ENCODE measurements at places on chromosomes 7 and 10.
A peak's percentile ranks its signal among the peaks of the same experiment; 100 is the strongest.

GRCh38 chr7:150631084-150631826 lies 930 bp downstream of the GIMAP6 start:
- DNase-seq, result no peak

DNA sequence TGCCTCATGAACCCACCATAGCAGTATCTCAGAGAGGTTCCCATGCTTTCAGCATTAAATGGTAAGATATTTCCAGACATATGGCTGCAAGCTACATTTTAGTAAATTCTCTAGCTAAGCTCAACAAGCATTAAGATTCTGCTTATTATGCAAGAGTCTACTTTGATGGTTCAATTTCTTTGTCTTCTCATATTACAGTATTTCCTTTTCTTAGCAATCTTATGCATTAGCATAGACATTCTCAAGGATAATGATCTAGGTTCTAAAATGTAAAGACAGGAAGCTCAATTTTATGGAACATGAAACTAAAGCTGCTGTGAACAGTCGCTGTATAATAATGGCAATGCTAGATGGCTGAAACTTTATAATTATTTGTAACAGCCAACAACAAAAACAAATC lies 39.2 kb downstream of the MEOX2 start:
- DNase-seq, result no peak

GRCh38 chr7:1563981-1564602 lies 5.7 kb downstream of the PSMG3 start:
- DNase-seq, result no peak

DNA sequence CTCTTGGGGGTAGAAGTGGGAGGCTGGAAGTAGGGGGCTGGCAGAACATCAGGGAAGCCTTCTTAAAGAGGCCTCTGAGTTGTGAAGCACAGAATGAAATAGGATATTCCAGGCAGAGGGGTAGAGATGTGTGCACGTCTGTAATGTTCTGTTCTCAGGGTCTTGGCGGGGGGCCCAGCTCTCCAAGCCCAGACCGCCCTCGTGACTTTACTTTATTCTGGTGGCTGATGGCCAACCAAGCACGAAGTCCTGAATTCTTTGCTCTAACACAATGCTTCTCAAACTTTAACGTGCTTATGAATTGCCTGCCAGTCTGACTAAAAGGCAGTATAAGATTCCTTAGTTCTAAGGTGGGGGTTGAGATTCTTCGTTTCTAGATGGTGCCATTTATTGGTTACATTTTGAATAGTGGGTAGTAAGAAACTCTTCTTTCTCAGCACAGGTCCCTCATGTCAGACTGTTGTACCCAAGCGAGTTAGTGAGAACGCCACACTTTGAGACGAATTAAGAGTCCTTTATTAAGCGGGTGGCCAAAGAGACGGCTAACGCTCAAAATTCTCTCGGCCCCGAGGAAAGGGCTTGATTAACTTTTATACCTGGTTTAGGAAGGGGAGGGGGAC lies 8.2 kb downstream of the PRXL2A start:
- peak; percentile 35 for DNase-seq

- DNase-seq, result no peak
These were observed 7.6 kb downstream of the HACD1 start for GRCh38 chr10:17609523-17610079.

GRCh38 chr7:77349141-77349540 lies 67.0 kb downstream of the GSAP start:
- no peak for DNase-seq

- no peak for DNase-seq
These were observed 27.0 kb downstream of the PFKFB3 start for GRCh38 chr10:6229746-6230145.

DNA sequence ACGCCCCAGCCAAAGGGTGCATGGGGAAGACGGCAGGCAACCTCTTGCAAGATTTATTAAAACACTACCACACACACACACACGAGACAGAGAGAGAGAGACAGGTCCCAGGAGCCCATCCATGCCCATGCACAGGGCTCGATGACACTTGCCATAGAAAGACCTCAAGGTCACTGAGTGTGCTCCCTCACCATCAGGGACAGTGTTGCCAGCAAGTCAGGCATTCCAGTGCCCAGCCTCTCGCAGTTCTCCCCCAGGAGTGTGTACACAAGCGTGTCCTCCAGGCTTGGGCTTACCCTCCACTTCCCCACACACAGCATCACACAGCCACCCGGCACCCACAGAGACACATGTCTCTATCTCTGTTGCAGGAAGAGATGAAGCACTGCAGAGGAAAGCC lies 46.8 kb upstream of the SLF2 start:
- no peak for DNase-seq

GRCh38 chr7:1912593-1913465 lies 242.8 kb downstream of the ELFN1 start:
- no peak for DNase-seq

DNA sequence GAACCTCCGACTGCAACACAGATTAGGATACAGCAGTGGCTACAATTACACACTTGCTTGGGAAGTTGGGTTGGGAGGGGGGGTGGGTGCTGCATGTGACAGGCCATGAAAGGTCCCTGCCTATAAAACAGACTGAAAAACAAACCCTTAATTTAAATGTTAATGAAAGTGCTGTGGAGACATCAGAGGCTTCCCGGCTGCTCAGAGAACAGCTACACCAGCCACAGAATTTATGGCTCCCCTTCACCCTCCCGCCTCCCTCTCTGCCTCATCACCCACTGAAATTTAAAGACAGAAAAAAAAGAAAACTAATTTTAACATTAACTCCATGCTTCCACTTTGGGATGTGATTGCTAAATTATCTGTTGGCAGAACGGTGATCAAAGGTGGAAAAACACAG lies 34.7 kb downstream of the FBXW4 start:
- no peak for DNase-seq

- DNase-seq, result no peak
These were observed at the start of gene INPP5A for GRCh38 chr10:132537684-132538001. Gene INPP5A, plus strand, starts transcription at chr10:132537787. Its CDS starts 310 bp downstream, at chr10:132538097.

GRCh38 chr7:70539205-70539604 lies 592.7 kb upstream of the GALNT17 start:
- DNase-seq, result no peak

DNA sequence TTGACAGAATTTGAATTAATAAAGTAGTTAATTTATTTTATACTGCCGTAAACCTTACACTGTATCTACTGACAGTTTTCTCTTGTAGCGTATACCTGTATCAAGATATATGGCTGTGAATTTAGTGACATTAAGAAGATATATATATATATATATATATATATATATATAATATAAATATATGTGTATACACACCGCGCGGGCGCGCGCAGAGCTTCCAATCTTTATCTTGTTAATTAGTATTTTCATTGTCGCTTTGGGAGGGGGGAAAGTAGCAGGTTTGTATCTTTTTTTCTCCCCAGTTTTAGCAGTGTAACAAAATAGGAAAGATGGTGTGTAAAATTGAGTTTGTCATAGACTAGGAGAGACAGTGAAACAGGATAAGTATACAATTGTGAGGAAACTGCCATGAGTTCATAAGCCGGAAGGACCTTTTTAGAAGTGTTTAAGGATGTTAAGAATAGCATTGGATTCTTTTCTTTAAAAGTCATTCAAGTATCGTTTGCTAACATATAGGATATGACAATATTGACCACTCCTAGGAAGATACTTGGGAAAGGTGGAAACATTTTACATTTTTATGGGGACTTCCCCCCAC lies 2.0 kb downstream of the PLEKHA1 start:
- no peak for DNase-seq

DNA sequence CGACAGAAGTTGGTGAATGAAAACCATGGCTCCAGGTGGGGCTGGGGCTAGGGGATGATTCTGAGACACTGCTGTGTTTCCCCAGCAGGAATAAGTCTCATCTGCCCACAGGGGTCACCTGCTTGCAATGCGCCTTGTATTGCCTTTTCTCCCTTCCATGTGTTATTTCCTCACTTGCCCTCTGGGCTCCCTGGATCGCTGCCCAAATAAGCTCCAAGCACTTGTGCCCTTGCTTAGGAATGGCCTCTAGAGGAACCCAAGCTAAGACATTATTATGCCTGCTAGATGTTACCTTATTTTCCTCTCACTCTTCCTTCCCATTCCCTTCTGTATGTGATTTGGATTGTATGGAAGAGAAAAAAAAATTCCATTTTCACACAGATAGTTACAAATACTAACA lies 24.8 kb upstream of the PLPP4 start:
- DNase-seq, result no peak

DNA sequence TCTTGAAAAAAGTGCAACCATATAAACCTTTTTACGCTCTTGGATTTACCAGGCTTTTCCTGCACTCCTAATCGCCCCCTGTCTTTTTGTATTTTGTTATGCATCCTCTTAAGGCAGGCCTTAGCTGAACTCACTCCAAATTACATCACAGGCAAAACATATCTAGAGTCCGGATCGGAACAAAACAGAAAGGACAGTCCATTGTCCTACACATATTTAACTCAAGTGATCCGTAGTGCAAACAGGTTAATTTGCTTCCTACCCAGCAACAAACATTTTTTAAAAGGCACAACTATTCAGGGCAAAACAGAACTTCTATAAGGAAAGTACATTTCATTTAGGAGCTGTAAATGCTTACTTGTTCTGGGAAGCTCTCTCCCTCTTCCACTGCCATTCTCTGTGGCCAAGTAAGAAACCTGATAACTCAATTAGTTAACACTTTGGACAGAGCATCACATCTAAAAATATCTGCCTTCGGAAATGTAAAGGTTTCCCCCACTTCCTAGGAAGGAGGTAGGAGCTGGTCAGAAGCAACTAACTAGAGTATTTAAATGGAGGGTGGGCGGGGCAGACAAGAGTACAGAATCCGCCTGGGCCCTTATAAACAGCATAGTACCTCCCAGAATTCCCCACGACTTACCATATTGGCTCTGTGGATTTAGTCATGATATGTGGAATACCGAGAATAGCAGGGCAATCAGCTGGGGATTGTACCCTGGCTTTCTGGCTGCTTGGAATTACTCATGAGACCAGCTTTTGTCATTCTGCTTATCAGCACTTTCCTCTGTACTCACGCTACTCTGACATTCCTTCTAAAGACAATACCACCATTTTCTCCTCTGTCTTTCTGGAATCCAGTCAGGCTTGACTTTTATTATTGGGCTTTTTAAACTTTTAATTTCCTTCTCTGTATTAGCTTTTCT lies 89.5 kb downstream of the ANK3 start:
- no peak for DNase-seq

DNA sequence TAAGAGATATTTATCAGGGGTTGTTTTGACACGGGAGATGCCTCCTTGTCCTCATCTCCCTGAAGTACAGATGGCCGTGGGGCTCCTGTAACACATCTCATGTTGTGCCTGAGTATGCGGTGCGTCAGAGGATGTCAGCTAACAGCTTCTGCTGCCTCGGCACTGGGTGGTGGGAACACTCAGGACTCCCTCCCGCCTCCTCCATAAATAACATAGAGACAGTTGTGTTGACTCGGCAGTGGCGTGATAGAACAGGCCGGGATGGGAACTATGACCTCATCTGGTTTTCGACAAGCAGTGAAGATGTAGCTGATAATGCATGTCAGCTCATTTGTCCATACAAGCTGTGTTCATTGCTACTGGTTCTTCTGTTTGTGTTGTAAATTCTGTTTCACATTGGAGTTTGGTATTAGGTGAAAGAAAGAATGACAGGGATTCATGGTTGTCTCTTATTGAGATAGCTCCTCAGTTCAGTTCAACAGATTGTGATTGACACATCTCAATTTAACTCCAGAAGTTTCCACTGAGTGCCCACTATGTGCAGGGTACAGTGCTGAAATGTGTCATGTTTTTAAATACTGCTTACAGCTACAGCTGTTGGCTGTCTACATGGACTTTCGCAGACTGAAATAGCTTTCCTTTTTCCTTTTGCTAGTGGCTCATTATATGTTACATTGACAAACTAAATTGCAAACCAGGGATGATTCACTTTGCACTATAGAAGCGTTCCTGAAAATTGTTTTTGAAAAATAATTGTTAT lies 87.4 kb downstream of the CHN2 start:
- DNase-seq, result peak; percentile 67

DNA sequence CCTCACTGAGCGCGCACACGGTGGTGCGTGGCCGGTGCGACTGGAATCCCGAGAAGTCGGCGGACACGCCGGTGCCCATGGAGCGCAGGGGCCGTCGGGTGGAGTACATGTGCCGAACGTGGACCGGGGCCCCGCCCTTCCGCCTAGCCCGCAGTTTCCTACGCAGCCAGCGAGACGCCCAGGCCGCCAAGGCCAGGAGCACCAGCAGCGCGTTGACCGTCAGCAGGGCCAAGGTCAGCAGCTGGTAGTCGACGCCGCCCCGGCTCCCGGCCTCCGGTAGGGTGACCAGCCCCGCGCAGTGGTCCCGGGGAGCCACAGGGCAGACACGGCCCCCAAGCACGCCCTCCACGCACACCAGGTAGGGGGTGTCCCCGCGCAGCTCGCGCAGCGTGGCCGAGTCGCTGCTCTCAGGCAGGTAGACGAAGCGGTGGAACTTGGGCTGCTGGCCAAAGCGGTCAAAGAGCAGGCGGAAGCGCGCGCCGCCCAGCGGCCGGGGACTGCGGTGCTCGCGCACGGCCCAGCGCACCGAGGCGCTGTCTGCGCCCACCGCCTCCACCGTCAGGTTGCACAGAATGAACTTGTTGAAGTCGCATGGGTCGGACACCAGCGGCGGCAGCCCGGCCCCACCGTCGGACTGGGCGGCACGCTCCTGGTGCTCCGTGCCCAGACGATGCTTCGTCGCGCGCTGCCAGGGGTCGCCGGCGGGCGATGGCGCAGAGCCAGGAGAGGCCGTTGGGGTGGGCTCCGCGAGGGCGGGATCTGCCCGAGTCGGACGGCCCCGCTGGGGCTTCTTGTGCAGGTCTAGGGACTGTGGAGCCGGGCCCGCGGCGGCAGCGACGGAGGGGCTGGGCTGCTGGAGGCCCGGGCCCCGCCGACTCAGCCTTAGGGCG lies 2.2 kb downstream of the TRIL start:
- peak; percentile 89 for DNase-seq

- no peak for DNase-seq
These were observed 1612.4 kb upstream of the LRRTM3 start for GRCh38 chr10:65313406-65313805.

GRCh38 chr7:132100981-132101380 lies 475.3 kb downstream of the PLXNA4 start:
- no peak for DNase-seq

- DNase-seq, result no peak
These were observed 26.7 kb downstream of the TAS2R41 start for GRCh38 chr7:143504215-143504936.

GRCh38 chr10:5968681-5969453 lies 8.5 kb downstream of the IL15RA start:
- DNase-seq, result no peak

GRCh38 chr7:74515276-74515675 lies 61.6 kb downstream of the GTF2IRD1 start:
- no peak for DNase-seq

DNA sequence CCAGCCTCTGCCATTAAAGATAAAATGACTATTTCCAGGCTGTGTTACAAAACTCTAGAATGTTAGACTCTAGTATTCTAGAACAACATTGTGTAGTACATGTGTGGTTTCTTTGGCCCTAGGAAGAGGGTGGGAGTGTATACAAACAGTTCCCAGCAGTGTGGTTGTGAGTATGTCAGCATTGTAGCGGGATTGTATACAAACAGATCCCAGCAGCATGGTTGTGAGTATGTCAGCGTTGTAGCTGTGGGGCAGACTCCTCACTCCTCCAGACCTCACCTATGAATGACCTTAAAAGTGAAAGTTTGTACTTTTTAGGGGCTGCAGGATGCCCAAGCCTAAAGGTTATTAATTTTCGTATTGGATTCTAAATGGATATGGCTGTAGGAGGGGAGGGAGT lies 6.9 kb upstream of the ACSL5 start:
- DNase-seq, result no peak

Measured in HEK293T (cell line).